ENCODE measurements at places on chromosomes 13 and 19. TPM values are rescaled to one million over a fixed set of nuclear protein-coding genes. Genes with fewer than 3 reads are reported as not detected.

Gene FFAR1
- 0.48 TPM for total RNA-seq

Gene RXFP2
- 0.24 TPM for total RNA-seq

Gene MEIOSIN
- not detected for total RNA-seq

Gene CRX
- total RNA-seq: 1.7 TPM

Gene FGF22
- 0.24 TPM for total RNA-seq

Gene LILRB3
- total RNA-seq: 0.96 TPM

Gene CDC42EP5
- 104 TPM for total RNA-seq

Gene VSIG10L
- 1.2 TPM for total RNA-seq

Gene OR10H1
- total RNA-seq: 2.6 TPM

Gene IRGC
- not detected for total RNA-seq

Gene KRTDAP
- 56.1 TPM for total RNA-seq

Gene NFIX
- 56.8 TPM for total RNA-seq

Gene NLRP4
- total RNA-seq: 0.24 TPM

Gene FARP1
- total RNA-seq: 56.6 TPM

All from umbilical cord (tissue), 2 donors.